ENCODE measurements at places on chromosomes 2 and 18.

GRCh38 chr2:218721934-218722333 lies 11.3 kb downstream of the TTLL4 start:
- no peak for DNase-seq

DNA sequence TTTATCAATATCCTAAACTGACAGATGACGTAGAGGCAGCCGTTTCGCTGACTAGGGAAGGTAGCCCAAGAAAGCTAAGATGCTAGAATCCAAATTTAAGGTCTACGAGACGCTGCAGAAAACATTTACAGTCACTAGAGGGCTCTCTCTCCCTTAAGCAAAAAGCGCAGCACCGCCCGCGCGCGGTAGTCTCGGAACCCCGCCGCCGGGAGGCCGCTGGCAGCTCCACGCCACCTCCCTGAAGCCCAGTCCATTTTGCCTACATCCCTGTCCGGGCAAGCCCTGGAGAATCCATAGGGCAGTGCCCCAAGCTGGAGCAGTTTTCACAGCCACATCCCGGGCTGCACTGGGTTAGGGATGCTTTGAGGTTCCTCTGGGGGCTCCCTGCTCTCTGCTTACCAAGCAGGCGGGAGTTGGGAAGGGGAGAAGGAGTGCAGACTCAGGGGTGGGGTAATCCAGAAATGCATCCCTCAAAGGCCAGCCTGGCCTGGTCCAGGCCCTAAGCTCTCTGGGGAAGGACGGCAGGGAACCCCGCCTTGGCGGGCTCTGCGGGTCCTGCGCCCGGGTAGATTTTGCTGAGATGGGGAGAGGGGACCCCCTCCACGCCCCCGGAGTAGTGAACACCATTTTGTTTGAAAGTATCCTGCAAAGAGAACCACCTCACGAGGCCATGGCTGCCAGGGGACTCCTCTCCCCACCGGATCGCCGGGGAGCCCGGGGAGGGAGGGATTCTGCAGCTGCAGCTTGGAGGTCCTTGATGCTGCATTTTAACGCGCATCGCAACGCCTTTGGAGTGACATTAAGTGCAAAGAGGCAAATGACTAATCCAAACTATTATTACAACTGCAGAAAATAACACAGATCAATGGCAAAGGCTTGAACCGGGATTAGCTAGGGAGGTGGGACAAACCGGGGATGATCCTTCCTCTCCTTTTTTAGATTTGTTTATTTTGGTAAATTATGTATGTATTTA lies 1.3 kb upstream of the DPYSL5 start:
- peak; percentile 67 for DNase-seq

GRCh38 chr2:28406276-28407096 lies 13.8 kb downstream of the FOSL2 start:
- no peak for DNase-seq

- DNase-seq = peak; percentile 70
These were observed 39.2 kb downstream of the MREG start for GRCh38 chr2:215973954-215974699.

- peak; percentile 30 for DNase-seq
These were observed 157.2 kb downstream of the DDX1 start for GRCh38 chr2:15748736-15749323.

- no peak for DNase-seq
These were observed 981 bp downstream of the MRPL53 start for GRCh38 chr2:74471332-74472065.

- no peak for DNase-seq
These were observed 39.7 kb downstream of the RFX8 start for GRCh38 chr2:101435001-101435862.

DNA sequence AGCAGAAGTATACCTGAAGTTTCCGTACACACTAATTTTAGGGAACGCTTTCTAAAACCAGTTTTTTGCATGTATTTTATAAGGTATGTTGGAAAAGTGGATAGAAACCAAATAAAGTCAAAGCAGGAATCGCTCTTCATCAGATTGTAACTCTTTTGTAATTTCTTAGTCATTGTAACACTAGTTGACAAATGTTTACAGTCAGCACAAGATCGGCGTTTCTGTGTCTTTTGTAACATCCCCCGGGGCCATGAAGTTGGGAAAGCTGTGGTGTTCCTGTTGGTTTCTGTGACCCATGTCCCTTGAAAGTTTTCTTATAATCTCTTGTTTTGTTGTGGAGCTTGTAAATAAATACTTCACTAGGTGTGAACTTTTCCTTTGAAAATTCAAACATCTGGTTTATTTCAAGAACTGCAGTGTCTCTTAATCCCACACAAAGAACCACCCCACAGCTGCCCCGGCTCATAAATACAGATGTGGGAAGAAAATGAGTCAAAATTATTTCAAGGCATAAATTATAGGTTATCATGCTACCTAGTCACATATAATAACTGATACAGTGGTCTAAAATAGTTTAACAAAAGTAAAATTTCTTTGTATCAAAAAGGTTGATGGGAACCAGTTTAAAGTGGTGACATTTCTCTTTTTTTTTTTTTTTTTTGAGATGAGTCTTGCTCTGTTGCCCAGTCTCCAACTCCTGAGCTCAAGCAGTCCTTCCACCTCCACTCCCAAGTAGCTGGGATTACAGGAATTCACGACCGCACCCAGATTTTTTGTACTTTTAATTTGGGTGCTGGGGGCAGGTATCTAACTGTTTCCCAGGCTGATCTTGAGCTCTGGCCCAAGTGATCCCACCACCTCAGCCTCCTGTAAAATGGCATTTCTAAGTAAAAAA lies 751 bp upstream of the NMI start:
- DNase-seq = peak; percentile 66

DNA sequence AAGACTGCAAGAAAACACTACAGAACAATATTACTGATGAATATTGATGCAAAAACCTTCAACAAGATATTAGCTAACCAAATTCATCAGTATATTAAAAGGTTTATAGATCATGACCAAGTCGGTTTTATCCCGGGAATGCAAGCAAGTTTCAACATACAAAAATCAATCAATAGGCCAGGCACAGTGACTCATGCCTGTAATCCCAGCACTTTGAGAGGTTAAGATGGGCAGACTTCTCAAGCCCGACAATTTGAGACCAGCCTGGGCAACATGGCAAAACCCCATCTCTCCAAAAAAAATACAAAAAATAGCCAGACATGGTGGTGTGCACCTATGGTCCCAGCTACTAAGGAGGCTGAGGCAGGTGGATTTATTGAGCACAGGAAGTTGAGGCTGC lies 82.9 kb downstream of the FSIP2 start:
- DNase-seq = no peak

DNA sequence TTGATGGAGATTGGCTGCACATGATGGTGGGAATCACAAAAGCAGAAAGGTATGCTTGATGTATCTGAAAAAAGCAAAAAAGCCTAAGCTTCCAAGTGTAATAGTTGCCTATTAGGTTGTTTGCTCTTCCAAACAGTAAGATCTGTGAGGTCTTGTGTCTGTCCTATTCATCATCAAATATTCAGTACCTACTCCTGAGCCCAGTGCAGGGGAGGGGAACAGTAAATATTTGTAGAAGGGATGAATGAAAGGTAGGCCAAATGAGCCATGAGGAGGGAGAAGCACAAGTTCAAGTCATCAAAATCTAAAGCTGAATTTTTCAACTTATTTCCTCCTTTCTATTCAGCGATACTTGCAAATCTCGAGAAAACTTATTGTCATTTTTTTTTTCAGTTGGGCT lies 153.2 kb upstream of the ETAA1 start:
- DNase-seq = no peak

DNA sequence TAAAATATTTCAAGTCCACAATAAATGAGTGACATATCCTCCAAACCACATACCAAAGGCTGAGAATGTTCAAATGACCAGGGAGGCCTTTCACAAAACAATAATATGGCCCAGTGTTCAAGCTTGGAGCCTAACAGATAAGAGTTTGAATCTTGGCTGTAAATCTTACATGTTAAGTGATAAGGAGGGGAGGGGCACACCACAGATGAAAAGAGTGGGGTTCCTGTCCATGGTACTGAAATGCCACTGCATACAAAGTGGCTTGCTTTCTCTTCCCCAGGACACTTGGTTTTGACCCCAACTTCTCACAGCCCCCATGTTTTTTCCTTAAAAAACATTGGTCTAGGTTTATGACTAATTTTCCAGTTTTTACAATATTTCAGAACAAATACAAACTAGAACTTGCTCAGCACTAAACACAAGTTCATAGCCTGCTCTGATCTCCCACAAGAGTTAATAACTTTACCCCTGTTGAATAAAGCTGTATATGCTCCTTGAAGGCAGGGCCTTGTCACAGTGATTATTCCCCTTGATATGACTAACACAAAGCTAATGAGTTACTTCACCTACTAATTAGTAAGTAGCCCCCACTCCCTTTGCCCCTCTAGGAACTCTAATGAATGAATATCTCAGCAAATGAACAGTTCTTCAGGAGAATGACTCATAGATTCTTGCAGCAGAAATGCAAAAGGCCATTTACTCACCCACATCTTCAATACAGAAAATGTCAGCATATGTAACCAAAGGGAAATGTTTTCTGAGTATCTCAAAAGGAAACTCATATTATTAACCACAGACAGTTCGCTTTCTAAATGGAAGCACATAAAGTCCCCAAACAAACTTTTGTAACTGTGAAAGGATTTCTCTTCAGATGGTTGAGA lies 142.2 kb downstream of the SATB2 start:
- peak; percentile 15 for DNase-seq
